ENCODE measurements at places on chromosomes 1 and 21.

DNA sequence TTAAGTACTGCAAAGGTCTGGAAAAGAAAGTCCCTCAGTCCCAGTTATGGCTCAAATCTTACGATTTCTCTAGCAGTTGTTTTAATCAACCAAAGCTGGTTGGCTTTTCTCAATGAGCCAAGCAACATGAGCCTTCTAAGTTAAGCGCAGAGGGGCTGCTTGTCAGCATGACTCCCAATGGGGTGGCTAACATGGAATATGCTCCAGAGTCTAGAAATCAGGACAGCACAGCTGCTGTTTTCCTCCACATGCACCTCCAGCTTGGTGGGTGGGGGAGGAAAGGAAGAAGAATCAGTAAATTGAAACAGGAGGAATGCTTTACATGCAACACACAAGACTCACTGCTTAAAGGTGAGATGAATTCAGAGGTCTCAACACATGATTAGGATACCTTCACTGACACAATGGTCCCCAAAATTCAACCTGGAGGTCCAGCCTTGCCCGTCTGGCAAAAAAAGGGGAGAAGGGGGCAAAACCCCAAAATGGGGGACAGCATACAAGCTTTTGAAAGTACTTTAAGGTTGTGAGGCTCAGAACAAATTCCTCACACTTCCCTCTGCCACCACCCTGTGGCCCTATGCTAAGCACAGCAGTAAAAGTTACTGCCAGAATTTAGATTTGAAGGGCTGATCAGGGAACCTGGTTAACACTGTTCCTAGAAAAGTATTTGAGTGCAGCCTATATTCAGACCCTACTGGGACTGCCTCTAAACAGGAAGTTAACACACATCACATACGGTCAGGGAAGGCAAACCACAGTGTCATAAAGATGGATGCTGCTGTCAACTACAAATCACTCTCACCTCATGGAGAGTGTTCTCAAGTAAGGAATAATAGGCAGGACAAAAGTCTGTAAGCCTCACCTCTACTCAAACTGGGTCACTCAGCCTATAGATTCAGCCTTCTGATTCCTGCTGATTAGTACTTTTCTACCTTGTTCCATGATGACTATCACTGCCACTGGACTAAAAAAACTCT lies 2.6 kb downstream of the GATAD2B start:
- no peak for DNase-seq

- DNase-seq = no peak
Measured at GRCh38 chr1:231801042-231801585, 174.5 kb downstream of the DISC1 start.

DNA sequence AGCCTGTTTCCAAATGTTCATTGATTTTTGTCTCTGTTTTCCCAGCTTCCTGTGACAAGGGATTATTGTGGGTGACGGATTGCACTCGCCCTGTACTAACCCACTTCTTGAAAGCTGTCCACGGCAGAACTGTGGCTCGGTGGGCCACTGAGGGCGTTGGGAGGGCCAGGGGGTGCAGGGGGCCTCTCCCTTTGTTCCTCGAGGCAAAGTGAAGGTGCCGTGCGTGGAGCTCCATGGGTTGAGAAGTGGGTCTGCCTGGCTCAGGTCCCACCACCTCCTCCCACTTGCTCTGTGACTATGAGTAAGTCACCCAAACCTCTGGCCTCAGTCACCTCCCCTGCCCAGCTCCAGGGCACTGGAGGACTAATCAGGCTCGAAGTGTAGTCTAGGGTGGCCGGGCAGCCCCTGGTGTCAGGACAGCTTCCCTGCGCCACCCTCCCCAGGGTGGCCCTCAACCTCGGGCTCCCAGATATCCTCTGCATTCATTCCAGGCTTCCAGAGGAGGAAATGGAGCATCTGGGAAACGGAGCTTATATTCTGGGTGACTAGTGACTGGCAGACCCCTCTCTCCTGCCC lies 148.6 kb downstream of the NPHP4 start:
- DNase-seq = no peak

- no peak for DNase-seq
Measured at GRCh38 chr1:216332003-216332402, 91.2 kb downstream of the USH2A start.

DNA sequence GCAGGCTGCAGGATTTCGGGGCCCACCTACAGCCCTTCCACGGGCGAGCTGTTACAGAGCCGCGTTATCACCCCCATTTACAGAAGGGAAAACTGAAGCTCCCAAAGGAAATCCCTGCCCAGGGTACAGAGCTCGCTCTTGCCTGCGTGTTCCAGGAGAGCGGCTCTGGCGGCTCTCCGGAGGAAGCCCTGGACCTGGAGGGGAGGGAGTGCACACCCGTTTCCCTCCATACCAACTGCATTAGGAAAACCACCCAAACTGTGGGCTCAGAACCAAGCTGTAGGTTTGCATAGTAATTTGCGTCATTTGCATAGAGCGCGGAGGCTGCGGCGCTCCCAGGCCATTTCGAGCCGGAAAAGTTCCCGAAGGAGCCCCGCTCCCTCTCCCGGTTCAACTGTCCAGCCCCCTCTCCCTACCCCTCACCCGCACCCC lies 24.7 kb upstream of the ADGRB2 start:
- DNase-seq = no peak

GRCh38 chr1:227635596-227635995 lies 72.2 kb downstream of the ZNF678 start:
- DNase-seq = no peak

DNA sequence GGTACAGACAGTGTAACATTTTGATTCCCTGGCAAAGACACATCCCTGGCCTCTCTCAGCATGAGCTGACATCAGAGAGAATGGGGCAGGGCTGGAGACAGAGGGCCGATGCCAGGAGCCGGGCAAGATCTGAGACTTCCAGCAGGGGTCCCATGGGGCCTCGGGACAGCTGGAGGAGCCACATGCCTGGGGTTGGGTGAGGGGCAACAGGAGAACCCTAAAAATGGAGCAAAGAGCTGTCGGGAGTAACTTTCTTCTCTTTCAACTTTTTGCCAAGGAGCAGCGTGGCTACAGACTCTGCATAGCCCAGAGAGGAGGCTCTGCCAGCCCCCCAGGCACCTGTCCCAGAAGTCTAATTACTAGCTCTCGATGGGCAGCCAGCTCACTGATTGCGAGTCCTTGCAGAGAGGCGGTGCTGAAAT lies 130.8 kb downstream of the LACTBL1 start:
- DNase-seq = no peak

GRCh38 chr1:208084220-208084619 lies 160.0 kb downstream of the PLXNA2 start:
- no peak for DNase-seq

GRCh38 chr1:59917026-59917784 lies 9.4 kb downstream of the CYP2J2 start:
- no peak for DNase-seq

- no peak for DNase-seq
Measured at GRCh38 chr1:231776010-231776756, 149.6 kb downstream of the DISC1 start.

DNA sequence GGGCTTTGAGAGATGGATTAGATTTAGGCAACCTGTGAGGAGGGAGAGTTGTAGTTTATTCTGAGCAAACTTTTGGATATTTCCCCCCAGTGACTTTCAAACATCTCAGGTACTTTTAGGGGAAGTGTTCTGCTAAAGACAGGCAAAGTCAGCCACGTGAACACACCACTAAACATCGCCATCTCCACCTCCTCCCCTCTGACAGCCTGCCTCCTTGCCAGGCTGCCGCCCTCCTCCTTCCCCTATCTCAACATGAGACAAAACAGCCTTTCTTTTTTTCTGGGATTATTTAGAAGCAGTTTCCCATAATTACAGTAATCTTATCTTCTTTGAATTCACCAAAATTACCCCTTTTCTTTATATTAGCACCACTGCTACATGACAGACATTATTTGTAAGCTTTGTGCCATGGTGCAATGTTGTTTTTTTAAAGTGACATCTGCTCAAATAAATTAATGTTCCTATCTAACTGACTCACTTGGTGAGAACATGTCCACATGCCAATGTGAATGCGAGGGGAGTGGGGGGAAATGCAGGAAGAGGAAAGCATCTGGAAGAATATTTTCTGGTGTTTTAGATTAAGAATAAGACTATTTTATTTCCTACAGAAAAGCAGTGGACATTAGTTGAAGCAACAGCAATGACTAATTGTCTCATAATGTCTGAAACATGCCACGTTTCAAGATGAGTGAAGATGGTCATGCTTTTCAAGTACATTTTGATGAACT lies 147.8 kb upstream of the ATP1B1 start:
- DNase-seq = no peak

DNA sequence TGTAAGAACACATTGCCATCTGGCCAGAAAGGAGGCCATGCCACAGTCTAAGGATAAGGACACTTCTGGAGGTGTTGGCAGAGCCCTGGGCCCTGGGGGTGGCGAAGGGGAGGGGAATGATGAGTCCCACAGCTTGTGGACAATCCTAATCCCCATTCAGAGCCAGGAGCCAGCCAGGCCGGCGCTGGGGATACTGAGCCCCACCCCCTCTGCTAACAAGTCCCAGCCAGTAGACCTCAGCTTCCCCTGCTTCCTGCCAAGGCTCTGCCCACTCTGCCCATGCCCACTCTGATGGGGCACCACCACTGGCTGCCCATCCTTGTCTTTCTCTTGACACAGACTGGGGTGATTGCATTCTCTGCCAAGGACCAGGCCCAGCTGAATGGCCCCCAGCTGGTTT lies 71.9 kb downstream of the NAV1 start:
- no peak for DNase-seq

GRCh38 chr1:222790520-222790919 lies 24.3 kb upstream of the DISP1 start:
- no peak for DNase-seq

GRCh38 chr1:201016943-201017827 lies 6.3 kb downstream of the KIF21B start:
- no peak for DNase-seq

DNA sequence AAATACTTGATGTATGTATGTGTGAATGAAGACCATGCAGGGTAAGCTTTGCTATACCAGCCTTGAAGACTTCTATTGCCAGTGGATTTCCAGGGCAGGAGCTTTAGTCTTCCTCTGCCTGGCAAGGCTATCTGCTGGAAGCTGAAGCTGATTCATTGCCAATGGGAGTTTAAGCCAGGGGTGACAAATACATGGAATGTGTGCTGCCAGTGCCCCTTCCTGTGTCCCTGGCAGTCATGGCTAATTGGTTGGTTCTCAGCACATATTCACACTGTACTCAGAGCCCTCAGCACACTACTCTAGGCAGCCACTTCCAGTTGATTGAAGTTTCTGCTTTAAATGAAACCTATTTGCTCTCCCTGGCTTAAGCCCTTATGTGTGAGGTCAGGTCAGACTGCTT lies 1.5 kb downstream of the ZSCAN20 start:
- no peak for DNase-seq

DNA sequence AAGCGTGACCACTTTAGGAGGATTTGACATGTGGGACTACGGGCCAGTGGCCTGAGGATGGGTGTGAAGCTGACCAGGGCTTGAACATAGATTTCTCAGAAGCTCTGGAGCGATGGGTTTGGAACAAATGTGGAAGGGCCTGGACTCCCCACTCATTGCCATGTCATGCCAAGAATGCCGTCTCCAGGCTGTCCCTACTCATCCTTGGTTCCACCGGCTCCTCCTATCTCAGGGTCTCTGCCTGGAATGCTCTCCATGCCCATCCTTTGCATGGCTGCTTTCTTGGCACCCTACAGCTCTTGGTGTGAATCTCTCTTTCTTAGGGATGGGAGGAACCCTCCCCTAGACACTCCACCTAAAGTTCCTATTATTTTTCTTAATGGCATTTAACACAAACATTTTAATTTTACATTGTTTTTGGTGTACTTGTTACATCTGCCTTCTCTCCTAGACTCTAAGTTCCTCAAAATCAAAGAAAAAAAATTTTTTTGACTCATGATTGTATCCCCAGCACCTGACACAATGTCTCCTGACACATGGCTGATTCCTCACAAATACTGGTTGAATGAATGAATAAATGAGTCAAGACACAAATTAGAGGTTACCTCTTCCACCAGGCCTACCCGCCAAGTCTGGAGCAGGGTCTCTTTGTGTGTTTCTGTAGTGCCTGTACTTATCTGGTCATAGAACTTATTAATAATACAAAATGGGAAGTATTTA lies 114.5 kb downstream of the OMA1 start:
- no peak for DNase-seq

DNA sequence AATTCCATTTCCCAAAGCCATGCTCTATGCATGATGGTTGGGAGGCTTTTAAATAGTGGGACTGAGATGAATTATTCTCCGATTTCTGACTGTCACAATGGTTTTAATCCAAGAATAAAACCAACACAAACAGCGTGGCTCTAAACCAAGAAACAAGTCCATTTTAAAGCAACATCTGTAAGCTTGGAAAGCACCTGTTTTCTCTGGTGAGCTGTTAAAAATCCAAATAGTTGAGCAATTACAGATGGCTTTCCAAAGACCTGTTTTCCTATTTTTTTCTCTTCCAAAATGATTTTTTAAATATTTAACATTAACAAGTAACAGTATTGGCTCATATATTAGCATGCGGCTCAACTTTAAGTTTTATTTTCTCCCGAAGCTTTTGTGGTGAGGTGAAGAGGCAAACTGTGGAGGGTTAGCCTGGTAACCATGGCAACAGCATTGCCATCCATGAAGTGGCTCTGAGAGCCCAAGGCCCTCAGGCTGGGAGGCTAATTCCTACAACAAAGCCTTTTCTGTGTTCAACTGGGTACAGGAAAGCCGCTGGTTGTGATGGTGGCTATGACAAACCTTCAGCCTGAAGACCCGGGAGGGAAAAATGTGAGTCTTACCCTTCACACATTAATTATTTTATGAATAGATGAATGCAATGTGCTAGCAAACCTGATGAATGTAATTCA lies 56.7 kb upstream of the B3GALT5 start:
- DNase-seq = no peak

All from activated naive CD4-positive, alpha-beta T cell (primary cell).